ENCODE measurements at places on chromosomes 11 and 22.

DNA sequence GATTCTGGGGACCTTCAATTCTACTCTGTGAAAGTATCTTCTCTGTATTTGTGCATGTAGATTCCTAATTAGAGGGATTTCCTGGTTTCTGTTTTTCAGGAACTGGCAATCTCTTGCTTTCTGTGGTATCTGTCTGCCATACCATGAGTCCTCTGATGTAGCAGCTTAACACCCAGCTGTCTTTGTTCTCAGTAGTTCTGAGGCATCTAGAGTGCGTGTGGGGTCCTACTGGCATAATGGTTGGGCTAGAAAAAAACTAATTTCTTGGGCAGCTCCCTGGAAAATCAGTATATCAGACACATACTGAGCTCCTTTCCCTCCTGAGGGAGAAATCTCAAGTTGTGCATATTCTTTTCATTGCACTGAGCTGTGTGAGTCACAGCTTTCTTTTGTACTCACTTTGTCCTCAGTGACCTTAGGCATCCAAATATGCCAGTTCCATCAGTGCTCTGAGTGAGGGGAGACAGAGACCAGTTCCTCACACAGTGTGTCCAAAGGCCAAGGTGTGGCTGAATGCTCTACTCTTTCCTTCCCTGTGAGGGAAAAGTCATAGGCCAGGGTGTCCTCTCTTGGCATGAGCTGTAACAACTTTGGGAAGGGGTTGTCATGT is 35.5 kb upstream of the SLC22A24 start:
- no peak for DNase-seq

DNA sequence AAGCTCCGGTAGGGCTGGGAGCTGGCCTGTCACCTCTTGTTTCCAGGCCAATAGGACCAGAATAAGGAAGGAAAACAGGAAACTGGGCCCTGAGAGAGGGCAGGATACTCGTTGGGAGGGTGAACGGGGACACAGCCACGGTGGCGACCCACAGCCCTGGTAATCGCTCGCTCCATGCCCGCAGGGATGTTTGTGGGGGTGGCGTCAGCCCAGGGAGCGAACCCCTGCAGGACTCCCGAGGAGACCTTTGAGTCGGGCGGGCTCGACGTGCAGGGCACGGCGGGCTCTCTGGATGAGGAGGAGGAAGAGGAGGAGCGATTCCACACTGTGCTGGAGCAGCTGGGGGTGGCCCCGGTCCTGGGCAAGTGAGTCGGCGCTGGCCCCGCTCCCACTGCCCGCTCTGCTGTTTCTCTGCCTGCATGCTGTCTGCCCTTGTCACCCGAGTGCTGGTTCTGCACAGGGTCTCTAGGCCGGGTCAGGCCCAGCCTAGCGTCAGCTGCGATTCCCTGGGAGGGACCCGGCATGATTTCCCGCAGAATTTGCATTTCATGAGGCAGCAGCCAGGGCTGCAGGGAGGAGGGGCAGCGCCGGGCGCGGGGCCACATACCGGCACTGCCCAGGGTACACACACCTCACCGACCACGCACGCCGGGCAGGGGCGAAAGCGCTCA is 1.6 kb downstream of the CRACR2B start:
- DNase-seq, result no peak

GRCh38 chr11:827146-827896 is 398 bp upstream of the CRACR2B start:
- no peak for DNase-seq

- DNase-seq, result no peak
Observed at GRCh38 chr11:77136074-77136473, 8.0 kb downstream of the MYO7A start.

- no peak for DNase-seq
Observed at GRCh38 chr11:3946455-3947017, 91.1 kb downstream of the STIM1 start.

- no peak for DNase-seq
Observed at GRCh38 chr11:84130646-84131427, 844.7 kb upstream of the CCDC90B start.

GRCh38 chr11:75840522-75840921 is 25.5 kb downstream of the UVRAG start:
- no peak for DNase-seq

- no peak for DNase-seq
Observed at GRCh38 chr11:2522631-2523255, 77.9 kb downstream of the KCNQ1 start.

DNA sequence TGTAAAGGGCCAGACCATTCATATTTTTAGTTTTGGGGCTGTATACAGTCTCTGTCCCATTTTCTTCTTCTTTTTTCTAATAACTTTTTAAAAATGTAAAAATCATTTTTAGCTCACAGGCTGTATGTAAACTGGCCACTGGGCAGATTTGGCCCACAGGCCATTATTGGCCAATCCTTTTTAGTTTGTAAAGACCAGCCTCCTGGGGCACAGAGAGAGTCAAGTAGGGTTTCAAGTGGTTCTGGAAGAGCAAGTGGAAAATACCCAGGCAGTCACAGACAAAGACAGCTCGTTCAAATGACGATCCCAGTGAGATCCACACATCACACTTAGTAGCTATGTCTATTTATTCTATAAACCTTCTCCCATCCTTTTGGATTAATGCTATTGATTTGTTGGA is 150.2 kb upstream of the ARHGAP20 start:
- DNase-seq, result no peak

DNA sequence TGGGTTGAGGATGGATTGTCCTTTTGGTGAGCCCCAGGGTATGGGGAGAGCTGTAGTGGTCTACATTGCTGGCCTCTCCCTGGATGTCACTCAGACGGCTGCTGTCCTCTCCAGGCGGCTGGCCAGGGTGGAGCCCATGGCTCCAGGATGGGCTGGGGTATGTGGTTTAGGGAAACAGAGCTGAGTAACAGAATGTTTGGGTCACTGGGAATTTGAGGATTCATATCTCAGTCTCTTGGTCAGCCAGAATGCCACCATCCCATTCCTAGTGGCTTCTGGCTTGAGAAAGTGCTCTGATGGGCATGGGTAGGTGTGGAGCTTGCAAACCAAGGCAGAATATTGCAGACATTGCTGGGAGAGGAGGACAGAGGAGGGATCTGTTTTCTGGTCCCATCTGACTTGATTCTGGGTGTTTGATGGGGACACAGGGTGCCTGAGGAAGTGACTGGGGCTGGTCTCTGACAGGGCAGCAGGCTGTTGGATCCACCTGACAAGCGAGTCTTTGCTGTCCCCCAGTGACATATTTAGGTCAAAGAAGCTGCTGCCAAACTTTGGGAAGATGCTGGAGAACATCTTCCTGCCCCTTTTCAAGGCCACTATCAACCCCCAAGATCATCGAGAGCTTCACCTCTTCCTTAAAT is 41.4 kb downstream of the AMPD3 start:
- no peak for DNase-seq

- no peak for DNase-seq
Observed at GRCh38 chr11:62796281-62796680, 4.5 kb upstream of the TMEM223 start.

DNA sequence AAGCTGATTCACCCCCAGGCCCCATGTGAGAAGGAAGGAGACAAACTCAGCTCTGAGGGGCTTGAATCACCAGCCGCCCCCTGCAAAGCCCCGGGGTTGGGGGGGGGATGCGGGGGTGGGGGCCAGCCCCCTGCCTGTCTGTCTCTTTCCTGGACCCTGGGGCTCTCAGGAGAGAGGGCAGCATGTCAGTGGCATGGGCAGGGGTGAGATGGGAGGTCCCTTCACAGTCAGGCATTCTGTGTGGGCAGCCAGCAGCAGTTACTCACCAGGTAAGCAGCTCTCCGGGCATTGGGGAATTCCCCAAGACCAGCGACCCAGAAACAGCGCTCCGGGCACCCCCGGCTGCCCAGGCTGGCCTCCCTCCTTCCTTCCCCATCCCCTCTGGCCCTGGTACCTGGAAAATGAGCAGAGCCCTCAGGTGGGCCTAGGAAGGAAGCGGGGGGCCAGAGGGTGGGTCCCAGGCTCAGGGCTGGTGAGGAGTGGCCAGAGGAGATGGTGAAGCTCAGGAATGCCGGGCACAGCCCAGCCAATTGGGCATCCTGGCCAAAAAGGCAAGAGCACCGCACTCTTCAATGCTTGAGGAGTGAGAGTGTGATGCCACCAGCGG is 4.2 kb upstream of the LIF start:
- no peak for DNase-seq

DNA sequence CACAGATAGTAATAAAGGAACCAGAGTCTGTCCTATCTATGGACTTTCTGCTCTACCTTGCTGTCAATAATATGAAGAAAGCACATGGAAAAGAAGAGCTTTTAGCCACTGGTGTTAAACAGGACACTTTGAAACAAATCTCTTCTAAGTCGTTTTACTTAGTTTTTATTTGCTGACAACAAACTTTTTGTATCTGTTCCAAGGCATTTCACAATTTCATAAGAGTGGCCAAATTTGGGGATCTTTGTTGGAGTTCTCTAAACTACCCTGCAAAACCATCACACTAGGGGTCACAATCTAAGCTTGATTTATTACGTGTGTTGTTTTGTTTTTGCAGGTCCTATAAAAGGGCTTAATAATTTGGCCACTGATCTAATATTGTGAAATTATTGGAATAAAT is 54.4 kb downstream of the BBOX1 start:
- no peak for DNase-seq

GRCh38 chr11:10456519-10456918 is 1.5 kb downstream of the AMPD3 start:
- no peak for DNase-seq

DNA sequence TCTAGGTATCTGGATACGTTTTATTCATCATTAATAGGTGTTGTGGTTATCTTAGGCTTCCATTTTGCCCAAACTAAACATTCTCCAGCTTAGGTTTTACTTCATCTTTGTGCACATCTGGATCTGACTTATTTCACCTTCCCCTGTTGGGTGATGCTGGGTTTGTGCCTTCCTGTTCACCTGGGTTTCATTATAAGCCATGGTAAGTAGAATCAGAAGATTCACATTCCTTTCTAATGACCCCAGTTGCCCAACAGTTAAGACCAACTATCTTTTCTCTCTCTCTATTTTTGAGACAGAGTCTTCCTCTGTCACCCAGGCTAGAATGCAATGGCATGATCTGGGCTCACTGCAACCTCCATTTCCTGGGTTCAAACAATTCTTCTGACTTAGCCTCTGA is 44.6 kb downstream of the LMO2 start:
- no peak for DNase-seq

- no peak for DNase-seq
Observed at GRCh38 chr11:13954591-13954990, 7.9 kb upstream of the SPON1 start.

DNA sequence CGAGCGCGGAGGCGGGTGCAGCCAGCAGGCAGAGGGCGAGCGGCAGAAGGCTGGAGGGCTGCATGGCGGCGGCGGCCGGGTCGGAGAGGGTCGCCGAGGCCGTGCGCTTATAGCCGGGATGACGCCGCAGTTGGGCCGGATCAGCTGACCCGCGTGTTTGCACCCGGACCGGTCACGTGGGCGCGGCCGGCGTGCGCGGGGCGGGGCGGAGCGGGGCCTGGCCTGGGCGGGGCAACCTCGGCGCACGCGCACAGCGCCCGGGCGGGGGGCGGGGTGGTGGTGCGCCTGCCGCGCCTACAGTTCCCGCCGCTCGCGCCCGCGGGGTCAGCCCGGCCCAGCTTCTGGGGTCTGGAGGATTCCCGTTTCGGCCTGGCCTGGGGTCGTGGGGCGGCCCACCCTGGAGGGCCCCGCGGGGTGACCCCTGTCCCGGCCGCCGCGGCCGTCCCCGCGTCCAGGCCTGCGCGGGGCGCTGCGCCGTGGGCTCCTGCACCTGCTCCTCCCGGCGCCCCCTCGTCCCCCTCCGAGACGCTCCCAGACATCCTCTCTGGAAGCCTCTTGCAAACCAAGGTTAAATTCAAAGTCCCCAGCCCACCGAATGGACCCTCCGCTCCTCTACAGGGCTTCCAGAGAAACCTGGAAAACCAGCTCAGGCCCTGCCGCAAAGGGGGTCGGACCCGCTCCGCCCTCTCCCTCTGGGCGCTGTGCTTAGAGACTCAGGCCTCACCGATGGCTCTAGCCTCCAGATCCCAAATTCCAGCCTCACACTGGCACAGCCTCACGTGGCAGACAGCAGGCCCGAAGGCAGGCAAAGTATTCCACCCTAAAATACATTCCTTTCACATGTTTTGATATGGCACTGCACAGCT is at the start of gene CTSD:
Gene CTSD (minus strand): TSS at position 132 of the 866 bp plus-strand sequence. CDS start 68 bp downstream, at position 64.
- peak; percentile 77 for DNase-seq
